RWPE1 (cell line): ENCODE measurements at places on chromosomes 3 and 15.

DNA sequence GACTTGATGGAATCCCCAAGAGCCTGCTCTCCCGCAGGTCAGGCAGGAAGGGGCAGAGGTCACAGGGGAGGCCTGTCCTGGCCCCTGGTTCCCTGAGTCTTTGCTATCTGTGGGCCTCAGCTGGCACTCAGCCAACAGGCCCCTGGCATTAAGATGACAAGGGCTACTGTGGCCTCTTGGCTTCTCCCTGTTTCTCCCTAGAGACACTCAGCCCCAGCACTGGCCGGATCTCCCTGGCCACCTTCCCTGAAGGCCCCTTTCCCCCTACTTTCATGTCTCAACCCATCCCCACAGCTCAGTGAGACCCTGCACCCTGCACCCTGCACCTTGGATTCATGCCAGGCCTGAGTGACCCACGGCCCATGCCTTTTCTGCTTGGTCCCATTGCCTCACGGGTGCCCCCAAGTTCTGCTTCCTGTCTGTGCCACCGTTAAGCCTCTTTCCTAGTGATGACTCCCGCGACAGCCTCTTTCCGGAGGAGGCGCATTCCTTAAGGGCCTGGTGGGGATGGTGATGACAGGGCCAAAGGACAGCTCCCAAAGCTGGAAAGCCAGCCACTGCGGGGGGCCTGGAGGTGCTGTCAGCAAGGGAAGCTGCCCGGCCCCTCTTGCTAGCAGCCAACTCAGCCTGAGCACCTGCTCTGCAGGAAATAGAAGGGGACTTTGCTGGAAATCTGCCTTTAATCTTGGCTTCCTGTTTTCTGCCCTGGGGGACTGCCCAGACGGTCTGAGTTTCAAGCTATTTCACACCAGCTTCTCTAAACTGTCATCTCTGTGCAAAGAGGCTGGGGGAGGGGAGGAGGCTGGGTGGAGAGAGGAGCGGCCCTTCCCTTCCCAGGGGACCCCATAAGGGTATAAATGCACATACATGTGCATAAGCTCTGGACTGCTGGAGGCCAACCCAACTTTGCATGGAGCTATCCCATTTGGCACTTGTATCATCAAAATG is 4.8 kb upstream of the CSK start:
- DNase-seq: no peak

GRCh38 chr3:154132777-154133375 is 11.7 kb downstream of the ARHGEF26 start:
- no peak for DNase-seq

DNA sequence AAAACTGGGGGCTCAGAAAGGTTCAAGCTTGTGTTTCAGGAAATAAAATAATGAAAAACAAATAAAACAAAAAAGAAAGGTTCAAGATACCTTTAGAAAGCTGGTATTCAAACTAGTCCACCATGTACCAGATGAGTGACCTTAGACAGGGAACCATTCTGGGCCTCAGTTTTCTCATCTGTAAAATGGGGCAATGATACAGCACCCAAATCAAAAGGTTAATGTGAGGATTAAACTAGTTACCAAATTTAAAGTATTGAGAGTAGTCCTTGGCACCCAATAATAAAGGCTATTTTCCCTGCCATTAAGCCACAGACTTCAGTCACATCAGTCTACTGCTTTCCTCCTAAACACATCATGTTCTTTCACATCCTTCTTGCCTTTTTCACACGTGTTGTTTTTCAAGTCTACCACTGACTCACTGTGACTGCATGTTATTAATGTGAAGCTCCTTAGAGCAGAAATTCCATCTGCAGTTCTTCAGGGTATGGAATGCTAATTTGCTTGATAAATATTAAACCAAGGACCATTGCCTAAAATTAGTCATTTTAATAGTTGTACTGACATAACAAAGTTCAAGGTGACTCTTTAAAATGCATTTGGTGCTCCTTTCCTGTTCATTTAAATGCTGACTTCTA is 19.9 kb downstream of the TAMM41 start:
- DNase-seq: no peak

GRCh38 chr3:190017521-190018288 is 103.0 kb downstream of the P3H2 start:
- DNase-seq: peak; percentile 36

DNA sequence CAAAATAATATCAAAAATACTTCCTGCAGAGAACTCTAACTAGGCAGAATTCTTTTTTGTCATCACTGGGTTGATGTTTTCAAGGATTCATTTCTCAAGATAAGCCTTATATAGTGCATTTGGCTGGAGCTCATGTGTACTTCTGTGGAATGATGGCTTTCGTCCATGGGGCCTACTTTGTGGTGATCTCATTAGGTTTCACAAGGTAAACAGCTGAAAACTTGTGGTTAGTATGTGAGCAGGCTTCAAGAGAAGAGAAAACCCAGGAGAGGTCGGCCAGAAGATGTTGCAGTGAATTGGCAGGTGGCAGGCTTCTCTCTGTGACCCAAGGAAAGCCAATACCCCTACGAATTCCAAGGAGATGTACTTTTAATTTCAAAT is 121.4 kb upstream of the PHLDB2 start:
- DNase-seq: no peak

GRCh38 chr3:148372206-148372875 is 325.4 kb upstream of the AGTR1 start:
- no peak for DNase-seq

DNA sequence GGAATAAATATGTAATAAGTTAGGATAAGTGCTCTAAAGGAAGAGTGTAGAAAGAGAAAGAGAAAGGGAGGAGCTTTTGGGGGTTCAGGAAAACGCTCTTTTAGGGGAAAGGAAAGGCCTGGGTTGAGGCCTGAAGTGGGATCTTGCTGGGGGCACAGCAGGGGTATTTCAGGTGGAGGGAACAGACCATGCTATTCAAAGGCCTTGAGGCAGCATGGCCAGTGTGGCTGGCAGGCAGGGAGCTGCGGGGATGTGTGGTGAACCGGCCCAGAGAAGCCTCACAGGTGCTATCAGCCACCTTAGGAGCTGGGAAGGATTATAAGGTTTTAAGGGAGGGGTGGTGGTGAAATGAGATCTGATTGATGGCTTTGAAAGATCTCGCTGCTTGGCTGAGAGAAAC is 66.6 kb downstream of the LINGO1 start:
- DNase-seq: no peak

- no peak for DNase-seq
Observed at GRCh38 chr3:65729555-65729954, 309.2 kb downstream of the MAGI1 start.

DNA sequence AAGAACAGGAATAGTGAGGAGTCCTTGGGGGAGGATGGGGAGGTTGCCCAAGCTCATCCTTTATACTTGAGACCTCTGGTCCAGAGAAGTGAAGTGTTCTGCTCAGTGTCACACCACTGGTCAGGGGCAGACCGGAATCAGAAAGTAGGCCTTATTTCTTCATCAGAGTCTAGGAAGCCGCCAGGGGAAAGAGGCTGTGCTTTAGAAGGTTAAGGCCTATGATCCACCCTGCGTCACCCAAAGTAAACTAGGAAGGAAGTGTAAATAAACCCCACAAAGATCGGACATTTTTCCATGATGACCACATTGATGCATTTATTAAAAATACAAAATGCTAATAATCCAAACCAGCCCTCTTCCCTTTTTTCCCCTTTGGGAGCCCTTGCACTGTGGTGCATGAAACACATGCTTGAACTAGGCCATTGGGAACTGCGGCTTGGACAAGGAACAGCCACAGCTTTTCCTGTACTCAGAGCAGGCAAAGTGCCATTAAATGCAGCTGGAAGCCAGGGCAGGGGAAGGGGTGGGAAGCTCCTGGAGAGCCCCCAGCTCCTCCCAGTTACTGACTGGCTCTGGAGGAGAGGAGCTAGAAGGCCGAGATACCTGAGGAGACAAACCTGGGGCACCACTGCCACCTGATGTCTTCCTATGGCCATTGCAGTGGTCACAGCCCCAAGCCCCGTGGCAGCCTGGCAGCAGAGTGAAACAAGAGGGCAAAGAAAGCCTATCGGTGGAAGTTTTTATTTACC is 37.0 kb downstream of the CDC25A start:
- peak; percentile 70 for DNase-seq

GRCh38 chr3:47419083-47420043 is 38.5 kb downstream of the PTPN23 start:
- no peak for DNase-seq

DNA sequence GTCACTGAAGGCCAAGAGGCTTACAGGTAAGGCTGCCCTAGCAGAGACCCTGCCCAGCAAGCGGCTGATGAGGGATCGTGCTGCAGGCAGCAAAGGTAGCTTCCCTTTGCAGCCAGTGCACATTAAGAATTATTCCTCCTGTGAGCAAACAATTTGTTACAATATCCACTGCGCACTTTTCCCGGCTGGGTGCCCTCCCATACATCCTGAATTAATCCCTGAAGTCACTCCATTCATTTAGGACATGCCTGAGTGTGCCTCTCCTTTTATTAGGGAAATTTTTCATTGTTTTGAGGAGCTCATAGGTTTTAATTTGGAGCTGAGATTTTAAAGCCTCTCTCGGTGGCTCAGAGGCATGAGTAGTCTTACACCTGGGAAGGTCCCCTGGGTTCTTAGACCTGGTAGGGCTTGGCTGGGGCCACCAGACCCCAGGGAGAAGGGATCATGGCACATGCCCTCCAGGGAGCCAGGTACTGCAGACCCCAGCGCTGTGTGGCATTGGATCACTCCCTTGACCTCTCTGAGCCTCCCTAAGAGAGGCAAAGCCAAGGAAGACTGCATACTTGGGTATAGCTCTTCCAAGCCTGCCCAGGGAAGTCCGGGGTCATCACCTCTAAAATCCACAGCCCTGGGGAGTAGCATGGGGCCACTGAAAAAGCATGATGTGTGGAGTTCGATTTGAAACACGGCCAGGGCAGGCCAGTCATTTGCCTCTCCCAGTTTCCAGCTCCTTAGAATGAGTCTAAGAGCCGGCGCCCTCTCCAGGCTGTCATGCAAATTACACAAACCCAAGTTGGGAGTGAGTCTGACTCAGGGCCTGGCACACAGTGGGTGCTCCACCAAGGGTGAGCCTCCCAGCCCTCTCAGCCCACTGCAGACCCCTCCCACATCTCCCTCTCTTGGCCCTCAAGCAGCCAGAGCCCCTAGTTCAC is 151.9 kb upstream of the LINGO1 start:
- peak; percentile 29 for DNase-seq

DNA sequence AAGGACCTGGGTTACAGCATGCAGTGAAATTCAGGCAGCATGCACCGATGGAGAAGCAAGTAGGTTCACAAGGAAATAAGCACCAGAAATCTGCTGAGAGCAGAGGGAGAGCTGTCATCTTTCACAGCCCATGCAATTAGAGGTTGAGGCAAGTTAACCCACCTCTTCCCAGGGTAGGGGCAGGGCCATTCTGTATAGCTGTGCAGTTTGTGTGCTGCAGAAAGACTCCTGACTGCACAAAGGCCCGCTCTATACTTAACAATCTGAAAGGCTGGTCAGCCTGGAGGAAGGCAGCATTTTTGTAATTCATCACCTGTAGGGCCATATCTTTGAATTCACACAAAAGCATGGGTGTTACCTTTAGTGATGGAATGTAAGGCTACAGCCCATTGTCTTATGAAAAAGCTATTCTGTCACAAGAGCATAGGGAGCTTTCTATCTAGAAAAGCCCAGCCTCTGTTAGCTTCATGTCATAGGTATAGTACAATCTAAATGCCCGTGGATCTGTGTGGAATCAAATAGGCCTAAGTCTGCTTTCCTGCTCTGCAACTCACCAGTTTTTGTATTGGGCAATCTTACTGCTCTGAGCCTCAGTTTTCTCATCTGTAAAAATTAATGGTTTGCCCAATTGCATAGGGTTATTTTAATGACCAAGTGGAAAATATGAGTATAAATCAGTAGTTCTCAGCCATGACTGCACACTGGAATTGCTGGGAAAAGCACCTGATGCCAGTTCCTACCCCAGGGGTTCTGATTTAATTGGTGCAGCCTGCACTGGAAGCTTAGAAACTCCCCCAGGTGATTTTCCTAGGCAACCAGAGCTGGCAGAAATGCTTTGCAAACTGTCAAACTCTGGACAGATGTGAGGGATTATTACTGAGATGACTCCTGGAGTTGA is 65.2 kb downstream of the ATP13A5 start:
- DNase-seq: no peak

- DNase-seq: no peak
Observed at GRCh38 chr3:32758375-32758753, 59.4 kb upstream of the TRIM71 start.

DNA sequence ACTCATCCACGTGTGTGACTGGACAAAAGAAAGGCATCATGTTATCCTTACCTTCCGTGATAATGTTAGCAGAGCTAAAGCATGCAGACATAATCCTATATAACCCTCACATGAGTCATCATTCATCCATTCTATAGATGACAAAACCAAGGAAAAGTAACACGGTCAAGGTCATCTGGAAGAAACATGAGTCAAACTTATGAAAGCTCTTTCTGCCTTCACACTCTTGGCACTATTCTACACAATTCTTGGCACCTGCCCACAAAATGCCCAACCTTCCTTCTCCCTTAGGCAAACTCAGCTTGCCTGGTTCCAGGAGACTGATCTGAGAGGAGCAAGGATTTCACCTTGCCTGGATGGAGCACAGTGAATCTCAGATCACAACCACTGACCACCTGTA is 66.9 kb downstream of the PRICKLE2 start:
- no peak for DNase-seq

- no peak for DNase-seq
Observed at GRCh38 chr3:16738451-16738850, 133.2 kb upstream of the DAZL start.

DNA sequence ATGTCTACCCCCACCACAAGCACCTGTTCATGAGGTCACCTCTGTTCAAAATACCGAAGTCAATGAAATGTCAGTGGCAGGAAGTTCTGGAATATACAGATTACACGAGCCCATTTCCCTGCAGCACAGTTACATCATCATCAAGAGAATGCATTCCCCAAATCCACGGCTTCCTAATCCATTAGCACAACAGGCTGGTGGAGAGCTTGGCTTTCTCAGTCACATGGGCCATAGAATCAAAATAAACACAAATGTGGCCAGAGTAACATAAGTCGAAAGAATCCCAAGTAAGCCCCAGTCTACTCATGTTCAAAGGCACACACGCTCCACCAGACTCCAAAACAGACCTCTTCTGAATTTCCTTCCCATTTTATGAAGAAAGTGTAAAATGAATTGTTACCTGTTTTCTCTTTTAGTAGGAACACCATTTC is 419.3 kb downstream of the MAGI1 start:
- no peak for DNase-seq
